HL-60 (cell line): ENCODE measurements at places on chromosomes 6 and 20.

DNA sequence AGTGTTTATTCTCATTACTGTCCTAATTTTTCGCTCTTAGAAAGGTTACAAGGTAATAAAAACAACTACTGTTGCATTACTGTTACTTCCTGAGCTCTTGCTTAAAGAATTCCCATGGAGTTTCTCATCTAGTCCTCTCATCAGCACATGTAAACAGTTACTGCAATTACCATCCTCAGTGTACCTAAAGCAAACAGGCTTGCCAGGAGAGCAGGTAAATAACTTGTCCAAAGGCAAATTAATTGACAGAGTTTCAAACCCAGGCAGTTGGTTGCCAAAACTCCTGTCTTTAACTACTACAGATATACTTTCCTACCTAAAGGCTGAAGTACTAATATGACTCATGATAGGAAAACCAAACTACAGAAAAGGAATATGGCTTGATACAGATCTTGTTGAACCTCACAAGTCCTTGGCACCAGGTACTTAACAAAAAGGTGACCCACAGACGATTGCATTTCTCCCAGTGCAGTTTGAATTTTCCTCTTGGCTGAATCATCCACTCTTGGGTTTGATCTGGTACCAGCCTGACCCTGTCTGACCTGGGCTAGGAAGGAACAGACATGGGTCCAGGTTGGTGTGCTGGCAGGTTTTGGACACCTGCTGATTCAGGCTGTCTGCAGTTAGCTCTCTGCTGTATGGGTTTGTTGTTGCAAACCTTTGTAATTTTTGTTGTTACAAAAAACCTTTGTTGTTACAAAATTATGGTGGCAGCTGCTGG is 153.0 kb downstream of the CFAP61 start:
- no peak for DNase-seq

- DNase-seq, result no peak
These were observed 34.1 kb downstream of the POFUT1 start for GRCh38 chr20:32241807-32242206.

DNA sequence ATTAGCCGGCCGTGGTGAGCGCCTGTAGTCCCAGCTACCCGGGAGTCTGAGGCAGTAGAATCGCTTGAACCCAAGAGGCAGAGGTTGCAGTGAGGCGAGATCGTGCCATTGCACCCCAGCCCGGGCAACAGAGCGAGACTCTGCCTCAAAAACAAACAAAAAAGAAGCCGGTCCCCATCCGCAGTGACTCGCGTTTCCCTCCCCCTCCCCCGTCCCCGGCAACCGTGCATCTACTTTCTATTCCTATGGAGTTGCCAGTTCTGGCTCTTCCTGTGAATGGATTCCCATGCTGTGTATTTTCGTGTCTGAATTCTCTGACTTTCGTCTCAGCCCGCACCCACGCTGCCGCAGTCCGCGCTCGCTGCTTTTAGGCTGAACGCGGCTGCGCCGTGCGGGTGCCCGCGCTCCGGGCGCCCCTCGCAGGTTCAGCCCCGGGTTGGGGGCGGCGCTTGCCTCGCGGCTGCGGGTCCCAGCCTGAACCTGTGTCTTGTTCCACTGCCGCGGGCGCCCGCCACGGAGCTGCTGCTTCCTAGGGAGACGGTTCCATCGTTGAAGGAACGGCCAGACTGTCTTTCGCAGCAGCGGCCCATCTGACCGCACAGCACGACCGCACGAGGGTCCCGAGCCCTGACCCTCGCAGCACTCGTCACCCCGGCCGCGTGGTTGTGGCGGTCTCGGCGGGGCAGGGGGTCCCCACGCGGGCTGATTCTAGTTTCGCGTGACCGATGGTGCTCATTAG is 1.1 kb upstream of the MRGBP start:
- peak; percentile 59 for DNase-seq

GRCh38 chr6:108779536-108780275 is 68.5 kb upstream of the ARMC2 start:
- DNase-seq, result no peak

GRCh38 chr20:11426948-11427347 is 490.7 kb upstream of the BTBD3 start:
- no peak for DNase-seq

DNA sequence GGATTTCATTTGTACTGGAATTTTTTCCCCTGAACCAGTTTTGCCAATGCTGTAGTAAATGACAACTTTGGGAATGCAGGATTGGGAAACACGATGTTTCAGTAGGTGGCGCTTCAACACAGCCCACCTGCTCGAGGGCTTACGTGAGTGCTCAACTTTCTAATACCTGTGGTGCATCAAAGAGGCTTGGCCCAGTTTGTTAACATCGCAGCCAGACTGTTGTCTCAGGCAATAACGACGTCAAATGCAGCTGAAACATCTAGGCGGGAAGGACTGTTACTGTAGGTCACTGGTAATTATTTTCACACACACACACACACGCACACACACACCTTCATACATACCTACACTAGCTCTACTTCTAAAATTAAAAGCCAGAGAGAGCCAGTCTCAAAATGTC is 815.5 kb upstream of the SLC35B3 start:
- no peak for DNase-seq

GRCh38 chr6:13524801-13525508 is 37.6 kb upstream of the GFOD1 start:
- no peak for DNase-seq

DNA sequence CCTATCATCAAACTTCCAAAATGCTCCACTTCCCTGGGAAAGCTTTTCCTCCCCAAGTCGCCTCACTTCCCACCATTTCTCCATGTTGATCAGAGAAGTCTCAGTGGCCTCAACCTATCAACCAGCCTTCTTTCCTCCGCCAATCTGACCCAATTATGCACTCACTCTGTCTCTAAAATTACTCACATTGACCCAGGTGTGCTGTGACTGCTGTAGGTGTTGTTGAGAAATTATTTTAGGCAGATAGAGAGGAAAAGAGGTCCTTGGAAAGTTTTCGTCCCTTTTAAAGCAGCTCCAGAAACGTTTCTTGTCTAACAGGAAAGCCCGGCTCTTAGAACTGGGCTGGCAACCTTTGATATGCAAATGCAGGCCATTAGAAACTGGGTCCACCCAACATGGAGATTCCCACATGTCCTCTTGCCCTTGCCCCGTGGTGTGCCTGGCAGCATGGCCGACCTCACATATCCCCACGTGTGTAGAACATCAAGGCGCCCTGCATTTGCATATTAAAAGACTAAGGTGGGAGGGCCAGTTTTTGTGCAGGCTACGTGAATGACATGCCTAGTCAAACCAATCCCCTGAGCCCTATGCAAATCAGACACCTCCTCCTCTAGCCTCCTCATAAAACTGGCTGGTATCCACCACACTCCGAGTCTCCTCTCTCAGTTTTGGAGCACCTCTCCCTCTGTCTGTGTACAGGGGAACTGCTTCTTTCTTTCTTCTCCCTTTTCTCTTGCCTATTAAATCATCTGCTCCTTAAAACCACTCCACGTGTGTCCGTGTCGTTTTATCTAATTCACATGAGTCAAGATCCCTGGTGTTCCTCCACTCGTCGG is 12.9 kb downstream of the IPCEF1 start:
- no peak for DNase-seq

DNA sequence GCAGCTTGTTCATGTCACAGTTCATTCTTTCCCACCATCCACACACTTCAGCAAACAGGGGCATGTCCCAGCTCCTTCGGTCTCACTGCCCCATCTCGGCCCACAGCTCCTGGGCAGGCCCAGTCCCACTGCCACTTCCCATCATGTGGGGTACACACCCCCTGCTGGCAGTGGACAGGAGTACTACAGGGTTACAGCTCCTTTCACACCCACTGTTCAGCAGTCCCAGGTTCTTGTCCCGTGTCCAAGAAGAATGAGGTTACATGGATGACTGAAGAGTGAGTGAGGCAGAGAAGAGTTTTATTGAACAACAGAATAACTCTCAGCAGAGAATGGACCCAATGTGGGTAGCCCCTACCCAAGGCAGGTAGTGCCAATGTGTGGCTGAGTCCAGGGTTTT is 77.8 kb upstream of the SMLR1 start:
- DNase-seq, result no peak

- DNase-seq, result no peak
These were observed 564.9 kb upstream of the CITED2 start for GRCh38 chr6:139939189-139939979.

GRCh38 chr20:51542571-51543421 is at the start of gene NFATC2:
Gene NFATC2 (minus strand): TSS chr20:51542719. CDS start chr20:51542499, 220 bp downstream.
- DNase-seq, result peak; percentile 51

- DNase-seq, result no peak
These were observed 18.9 kb upstream of the CCM2L start for GRCh38 chr20:31991339-31991705.

GRCh38 chr6:16004934-16005679 is 123.8 kb upstream of the MYLIP start:
- DNase-seq, result no peak

GRCh38 chr6:148735989-148736388 is 10.8 kb upstream of the UST start:
- no peak for DNase-seq

DNA sequence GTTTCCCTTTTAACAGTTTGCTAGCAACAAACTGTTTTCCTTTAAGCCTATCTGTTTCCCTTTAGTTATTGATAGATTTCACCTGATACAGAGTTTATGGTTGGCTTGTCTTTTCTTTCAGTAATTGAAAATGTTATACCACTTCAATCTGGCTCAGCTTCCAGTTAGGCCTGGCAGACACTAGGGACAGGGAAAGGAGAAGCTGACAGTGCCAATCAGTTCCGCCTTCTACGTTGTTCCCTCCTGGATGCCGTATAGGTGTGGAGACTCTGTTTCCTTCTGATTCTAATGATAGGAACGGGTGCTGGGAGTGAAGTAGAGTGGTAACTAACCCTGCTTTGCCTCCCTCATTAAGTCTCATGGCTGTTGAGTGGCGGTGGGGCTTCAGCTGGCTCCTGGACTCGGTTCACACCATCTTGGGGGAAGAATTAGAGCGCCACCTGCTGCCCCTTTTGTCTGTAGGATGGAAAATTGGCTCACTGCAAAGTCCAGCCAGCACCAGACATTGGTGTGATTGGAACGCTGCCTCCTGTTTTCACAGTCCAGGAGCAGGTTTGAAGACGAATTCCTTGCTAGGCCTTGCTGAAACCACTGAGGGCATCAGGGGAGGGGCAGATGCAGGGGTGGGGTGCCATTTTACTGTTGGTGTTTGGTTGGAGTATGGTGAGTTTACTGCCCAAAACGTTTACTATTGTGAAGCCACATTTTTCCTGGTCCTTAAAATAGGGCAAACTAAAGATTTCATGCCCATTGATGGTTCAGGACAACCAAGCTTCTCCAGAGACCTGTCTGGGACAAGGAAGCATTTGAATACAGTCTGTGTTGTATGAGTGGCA is 1729.5 kb downstream of the GRIK2 start:
- DNase-seq, result peak; percentile 39

- no peak for DNase-seq
These were observed 27.8 kb downstream of the LRRC1 start for GRCh38 chr6:53822401-53823125.

DNA sequence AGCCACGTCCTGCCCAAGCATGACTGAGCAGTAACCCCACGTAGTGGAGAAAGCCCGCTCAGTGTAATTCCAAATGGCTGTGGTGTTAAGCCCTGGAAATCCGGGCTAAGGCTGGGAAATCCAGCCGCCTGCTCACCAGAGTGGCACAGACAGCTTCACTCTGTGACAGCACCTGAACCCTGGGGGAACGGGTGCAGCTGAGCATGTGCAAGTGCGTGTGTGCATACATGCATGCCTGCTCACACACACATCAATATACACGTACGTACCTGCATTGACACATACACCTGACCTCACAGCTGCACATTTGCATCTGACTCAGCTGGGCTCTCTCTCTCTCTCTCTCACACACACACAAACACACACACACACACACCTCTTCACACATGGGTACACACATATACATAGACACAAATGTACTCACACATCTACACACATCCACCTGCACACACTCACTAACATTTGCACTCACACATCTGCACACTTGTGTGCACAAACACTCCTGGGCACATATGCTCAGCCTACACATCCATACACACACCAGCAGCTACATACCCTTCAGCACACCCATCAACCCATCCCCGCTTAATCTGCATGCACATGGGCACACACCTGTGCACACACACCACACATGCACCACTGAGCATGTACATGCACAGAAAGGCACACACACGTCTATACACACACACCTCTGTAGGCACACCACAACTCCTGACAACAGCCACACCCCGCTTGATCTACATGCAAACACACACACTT is 114.1 kb downstream of the GRM4 start:
- DNase-seq, result no peak

DNA sequence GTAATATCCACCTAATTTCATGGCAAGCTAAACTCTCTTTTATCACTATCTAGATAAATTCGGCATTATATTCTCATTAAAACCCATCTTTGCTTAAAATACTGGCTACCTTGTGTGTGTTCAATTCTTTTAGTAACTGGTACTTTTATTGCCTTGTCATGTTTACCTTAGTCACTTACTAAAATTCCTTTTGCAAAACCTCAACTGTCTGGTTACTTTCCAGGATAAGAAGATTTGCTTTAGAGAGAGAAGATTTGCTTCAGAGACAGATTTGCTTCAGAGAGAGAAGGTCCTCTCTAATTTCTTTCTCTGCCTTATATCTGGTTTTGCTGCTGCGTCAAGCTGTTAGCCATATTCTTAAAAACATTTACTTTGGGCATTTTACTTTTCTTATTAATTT is 151.5 kb upstream of the MLIP start:
- no peak for DNase-seq

DNA sequence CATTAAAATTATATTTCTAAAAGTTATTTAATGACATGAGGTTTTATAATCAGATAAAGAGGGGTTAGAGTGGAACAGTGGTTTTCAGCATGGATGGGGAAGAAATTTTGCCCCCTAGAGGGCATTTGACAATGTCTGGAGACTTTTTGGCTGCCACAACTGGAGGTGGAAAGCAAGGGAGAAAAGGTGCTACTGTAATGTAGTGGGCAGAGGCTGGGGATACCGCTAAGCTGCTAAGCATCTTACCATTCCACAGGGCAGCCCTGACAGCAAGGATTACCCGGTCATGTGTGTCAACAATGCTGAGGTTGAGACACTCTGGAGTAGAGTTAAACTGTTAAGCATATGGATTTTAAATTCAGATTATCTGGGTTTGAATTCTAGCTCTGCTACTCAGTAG is 52.9 kb upstream of the FABP7 start:
- peak; percentile 11 for DNase-seq
